ENCODE measurements at places on chromosomes 11 and 22.
A peak's percentile ranks its signal among the peaks of the same experiment; 100 is the strongest.

GRCh38 chr11:119236891-119237290 lies 30.8 kb downstream of the CBL start:
- DNase-seq = no peak

DNA sequence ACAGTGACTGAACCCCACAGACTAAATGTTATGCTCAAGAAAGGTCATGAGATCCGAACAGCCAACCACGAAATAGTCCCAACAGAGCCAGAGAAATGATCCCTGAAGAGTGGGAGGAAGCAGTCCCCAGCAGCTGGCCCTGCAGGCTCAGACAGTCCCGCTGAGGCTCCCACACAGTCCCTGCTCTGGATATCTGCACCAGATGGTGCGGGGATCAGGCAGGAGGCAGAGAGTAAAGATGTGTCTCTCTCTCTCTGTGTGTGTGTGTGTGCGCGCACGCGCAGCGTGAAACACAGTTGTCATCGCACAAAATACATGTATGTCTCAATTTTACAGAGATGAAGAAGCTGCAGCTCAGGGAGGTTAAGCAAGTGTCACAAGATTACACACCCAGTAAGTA lies 27.9 kb downstream of the GUCY1A2 start:
- no peak for DNase-seq

DNA sequence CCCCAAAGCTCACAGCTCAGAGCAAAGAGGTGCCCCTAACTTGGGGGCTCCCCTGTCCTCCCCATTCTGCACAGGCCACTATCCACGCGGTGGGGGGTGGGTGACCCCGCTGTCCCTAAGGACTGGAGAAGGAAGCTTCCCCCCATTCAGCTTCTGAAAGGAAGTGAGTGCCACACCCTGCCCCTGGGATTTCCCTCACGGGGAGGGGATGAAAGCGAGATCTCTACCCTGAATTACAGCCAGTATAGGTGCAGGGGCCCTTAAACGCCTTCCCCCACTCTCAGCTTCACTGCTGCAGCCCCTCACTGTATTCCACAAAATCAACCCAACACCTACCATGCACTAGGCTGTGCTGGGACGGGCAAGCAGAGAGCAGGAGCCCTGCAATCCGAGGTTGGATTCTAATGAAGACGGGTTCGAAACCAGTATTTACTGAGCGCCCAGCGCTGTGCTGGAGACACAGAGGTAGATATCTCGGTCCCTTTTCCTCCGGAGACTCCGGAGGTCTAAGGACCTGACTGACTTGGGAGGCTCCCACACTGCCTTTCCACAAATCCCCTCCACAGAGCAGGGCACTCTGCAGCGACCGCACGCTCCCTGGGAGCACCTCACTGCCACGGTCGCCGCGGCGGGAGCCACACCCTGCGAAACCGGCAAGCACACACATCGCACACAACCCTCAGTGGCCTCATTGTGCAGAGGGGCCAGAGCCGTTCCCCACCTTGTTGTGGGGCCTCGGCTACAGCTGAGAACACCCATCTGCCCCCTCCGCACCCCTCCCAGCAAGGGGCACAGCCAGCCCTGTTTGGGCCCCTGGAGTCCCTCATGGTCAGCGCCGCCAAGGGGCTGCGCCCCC lies 1.8 kb downstream of the AHNAK start:
- DNase-seq = peak; percentile 58

GRCh38 chr11:17978553-17979287 lies 34.1 kb downstream of the SERGEF start:
- peak; percentile 51 for DNase-seq

GRCh38 chr11:62933285-62933684 lies 12.1 kb upstream of the CHRM1 start:
- DNase-seq = no peak

DNA sequence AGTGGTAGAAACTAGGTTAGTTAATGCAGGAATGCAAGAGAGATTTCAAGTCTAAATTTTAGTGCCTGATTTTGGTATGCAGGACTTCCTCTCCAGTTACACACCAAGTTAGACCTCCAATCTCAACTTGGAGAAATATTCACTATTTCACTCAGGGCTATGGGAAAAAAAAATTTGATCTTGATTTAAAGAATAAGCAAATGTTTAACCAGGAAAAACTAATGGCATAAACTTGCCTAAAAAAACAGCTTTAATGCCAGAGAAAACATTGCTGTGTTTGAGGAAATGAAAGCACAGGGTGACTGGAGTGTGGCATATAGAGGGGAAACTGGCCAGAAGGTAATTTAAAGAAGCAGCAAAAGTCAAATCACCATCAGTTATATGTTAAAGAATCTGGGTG lies 575.4 kb upstream of the LRRC4C start:
- no peak for DNase-seq

GRCh38 chr22:47569389-47570299 lies 807.2 kb downstream of the TBC1D22A start:
- no peak for DNase-seq

GRCh38 chr11:20658135-20658534 lies 11.3 kb upstream of the NELL1 start:
- no peak for DNase-seq

- no peak for DNase-seq
These were observed 20.9 kb downstream of the BDNF start for GRCh38 chr11:27679136-27680015.

DNA sequence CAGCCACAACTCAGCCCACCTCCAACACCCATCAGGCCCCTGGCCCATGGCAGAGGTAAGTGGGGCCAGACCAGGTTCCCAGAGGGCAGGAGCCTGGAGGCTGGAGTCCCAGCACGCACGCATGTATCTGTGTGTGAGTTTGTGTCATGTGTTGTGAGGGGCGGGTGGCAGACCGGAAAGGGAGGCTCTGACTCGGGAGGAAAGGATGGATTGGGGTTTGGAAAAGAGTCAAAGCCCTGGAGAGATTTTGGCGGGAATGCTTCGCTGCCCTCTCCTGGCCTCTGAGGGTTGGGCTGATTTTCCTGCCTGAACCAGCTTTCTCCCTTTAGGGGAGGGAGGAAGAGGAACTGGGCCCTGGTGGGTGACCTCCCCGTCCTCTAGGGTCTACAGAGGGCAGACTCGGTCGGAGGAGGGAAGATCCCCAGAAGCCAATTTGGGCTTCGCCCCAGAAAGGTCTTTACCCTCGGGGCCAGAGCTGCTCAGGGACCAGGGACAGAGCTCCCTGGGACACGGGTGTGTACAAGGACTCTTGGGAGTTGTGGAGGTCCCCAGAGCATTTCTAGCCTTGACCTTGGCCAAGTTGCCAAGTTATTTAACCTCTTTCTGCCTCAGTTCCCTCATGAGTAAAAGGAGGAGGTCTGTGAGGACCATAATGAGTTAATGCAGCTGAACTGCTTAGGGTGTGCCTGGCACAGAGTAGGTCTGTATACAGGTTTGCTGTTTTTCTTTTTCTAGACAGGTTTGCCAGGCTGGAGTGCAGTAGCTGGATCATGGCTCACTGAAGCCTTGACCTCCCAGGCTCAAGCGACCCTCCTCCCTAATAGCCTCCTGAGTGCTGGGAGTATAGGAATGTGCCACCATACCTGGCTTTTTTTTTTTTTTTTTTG lies 6.9 kb downstream of the C11orf68 start:
- DNase-seq = no peak

DNA sequence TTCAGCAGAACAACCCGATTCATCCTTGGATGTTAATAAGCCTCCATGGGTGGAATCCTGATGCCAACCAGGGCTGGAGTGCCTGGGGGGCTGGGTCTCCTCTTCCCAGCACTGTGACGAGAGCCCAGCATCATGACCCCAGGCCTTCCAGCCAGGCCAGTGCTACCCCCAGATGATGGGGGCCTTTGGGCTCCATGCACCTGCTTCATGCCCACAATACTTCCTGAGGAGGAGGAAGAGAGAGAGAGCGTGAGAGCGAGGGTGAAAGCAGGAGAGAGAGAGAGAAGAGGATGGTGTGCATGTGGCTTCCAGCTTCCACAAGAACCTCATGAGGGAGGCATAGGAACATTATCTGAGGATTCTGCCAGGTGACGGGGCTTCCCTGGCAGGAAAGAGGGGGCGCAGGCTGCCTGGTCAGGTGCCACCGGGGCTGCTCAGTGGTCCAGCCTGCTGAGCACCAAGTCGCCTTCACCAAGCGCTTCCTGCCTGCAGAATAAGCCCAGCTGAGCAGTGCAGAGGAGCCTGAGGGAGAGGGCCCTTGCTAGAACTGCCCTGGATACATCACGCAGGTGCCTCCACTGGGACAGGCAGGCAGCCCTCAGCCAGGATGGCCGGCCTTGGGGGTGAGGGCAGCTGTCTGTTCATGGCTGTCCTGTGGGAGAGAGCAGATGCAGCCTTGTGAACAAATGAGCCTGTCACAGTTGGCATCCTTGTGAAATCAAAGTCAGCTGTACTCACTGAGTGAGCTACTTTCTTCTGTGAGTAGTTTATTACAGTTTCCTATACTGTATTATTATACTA lies 243.3 kb upstream of the B3GAT1 start:
- no peak for DNase-seq

GRCh38 chr11:95322539-95322938 lies 91.5 kb upstream of the SESN3 start:
- no peak for DNase-seq

DNA sequence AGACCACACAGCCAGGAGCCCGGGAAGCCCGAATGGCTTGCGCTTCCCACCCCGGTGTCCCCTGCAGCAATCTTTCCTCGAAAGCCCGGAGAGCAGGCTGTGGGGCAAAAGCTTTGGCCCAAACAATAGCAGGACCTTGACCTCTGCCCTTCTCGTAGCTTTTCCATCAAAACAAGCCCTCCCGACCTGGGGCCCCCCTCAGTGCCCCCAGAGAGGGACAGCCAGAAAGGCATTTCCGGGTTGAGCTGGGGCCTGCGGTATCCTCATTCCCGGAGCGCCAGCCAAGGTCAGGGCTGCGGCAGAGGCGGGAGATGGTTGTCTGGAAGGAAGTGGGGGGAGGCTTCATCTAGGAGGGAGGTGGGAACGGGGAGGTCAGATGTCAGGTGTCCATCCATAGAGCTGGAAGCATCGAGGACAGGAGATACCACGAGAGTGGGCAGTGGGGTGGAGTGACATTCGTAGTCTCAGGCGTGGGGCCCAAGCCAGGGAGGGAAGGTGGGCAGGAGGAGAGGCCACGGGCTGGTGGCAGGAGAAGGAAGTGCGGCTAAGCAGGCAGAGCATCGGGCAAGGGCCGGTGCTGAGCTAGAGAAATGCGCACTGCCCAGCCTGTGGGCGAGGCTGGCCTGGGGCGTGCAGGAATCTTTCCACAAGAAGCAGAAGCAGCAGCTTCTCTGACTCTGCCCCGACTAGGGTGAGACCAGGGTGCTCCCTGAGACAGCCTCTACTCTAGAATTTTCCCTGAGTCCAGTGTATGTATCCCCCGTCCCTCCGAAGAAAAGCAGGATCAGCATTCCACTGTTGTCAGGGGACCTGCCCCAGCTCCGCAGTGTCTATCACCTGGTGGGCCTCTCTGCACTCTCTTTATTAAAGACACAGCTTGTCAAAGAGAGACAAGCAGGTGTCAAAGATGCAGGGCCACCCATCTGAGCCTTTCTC lies 14.3 kb downstream of the PDGFB start:
- DNase-seq = no peak

DNA sequence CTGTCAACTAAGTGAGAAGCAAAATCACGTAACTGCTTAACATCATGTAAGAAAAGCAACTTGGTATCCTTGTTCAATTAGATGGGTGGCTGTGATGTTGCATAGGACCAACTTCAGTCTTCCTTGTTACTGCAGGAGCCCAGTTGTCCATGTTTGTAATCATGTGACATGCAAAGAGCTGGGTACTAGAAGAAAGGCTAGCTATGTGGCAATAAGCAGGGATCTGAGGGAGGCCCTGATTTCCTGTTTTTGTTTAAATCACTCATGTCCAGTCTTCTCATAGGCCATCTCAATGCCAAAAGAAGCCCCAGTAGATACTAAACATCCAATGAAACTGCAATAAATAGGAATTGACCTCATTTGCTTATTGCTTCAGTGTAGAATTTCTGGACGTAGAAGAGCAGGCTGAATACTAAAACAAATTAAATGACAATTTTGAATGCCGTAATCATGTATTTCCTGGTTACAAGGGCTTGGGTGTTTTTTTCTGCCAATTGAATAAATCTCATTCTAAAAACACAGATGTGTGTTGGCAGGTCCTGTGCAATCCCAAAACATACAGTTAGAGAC lies 140.8 kb upstream of the ARHGAP20 start:
- no peak for DNase-seq

- DNase-seq = peak; percentile 36
These were observed 522 bp downstream of the RHOG start for GRCh38 chr11:3840004-3840869.

All from GM20000 (cell line).